ENCODE measurements at places on chromosomes 6 and 20.

- DNase-seq, result peak; percentile 34
Measured at GRCh38 chr6:159682295-159682694, 10.7 kb downstream of the SOD2 start.

- DNase-seq, result no peak
Measured at GRCh38 chr20:44716309-44717106, 1.3 kb downstream of the CCN5 start.

DNA sequence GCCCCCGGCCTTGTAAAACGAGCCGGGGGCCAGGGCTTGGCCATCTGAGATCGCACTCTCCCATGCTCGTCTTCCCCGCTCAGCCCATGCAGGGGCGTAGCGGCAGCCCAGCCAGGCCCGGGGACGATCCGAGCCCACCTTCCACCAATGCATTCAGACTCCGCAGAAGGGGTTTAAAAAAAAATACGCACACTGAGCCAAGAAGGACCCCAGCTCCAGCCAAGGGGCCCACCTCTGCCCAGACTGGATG lies 320 bp downstream of the GSTA4 start:
- DNase-seq, result no peak

DNA sequence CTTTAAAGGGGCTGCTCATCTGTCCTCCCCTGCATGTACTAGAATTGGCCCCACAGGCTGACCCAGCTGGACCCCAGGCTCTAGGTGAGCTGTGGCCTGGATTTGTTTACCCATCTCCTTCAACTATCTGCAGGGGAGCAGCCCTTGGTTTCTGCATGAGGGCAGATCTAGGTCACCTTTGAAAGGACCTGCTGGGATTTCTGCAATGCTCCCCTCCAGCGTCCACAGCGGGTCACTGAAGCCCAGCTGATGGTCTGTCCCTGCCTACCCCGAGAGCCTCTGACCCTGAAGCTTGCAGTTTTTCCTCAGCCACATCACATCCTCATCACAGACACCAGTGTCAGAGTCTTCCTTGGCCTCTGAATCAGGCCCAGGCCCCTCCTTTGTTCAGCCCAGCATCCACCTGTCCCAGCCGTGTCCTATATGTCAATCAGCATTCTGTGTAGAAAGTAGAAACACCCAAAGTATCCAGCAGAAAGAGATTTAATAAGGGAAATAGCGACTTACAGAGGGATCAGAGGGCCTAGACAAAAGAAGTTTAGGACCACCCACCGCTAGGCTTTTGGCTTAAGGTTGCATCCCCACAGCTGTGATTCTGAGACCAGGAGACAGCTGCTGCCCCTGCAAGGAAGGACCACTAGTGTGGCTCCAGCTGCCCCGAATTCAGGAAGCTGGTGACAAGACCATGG lies 243.1 kb downstream of the LRFN2 start:
- DNase-seq, result no peak

DNA sequence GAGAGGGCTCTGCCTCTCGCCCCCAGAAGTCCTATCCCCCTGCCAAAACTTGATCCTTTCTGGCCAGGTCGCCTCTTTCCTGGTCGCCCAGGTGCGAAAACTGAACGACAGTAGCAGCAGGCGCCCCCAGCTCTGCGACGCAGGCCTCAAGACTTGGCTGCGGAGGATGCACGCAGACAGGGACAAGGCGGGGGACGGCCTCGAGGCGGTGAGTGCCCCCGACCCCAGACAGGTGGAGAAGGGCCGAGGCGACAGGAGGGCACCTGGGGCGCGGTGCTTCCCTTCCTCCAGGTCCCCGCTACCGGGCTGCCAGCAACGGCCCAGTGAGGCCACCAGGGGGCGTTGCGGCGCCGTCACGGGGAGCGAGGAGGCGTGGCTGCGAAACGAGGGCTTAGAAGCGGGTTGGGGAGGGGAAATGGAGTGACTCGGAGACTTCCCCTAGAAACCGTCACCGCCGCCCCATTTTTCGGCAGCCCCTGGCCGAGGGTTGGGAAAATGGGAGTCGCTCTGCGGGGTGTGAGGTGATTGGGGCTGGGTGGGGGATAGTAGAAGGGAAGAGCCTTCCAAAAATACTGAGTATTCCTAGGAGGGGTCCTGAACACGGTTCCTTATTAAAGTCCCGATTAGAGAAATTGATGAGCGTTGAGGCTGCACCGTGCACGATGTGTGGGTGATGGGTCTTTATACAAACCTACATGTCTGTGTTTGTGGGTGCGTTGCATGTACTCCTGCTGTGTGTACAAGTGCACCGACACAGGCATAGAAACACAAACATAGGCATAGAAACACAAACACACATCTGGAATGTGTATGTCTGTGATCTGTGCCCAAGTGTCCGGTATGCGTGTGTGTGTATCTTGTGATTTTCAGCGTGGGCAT lies 44.6 kb downstream of the ARHGAP40 start:
- DNase-seq, result peak; percentile 43

- no peak for DNase-seq
Measured at GRCh38 chr6:20148433-20148832, 63.8 kb downstream of the MBOAT1 start.

DNA sequence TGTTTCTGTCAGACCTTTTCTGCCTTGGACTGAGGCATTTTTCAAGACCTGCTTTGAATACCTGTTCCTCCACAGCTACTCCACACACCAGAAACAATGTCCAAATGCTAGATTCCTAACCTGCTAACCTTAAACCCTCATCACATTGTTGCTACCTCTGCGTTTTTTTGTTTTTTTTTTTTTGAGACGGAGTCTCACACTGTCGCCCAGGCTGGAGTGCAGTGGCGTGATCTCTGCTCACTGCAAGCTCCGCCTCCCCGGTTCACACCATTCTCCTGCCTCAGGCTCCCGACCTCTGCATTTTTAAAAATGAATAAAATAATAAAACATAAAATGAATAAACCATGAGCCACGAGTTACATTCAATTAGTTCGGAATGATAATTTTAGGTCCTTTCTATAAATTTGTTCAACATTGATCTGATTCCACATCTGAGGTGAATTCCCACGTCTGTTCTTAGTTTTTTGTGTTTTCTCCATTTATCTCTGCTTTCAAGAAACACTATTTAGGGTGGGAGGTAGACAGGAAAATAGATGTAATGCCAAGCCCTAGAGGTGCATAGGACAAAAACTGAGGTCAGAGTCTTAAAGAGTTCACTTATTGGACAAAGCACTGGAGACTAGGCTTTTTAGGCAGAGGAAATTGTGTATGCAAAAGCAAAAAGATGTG lies 1.3 kb downstream of the C6orf89 start:
- no peak for DNase-seq

DNA sequence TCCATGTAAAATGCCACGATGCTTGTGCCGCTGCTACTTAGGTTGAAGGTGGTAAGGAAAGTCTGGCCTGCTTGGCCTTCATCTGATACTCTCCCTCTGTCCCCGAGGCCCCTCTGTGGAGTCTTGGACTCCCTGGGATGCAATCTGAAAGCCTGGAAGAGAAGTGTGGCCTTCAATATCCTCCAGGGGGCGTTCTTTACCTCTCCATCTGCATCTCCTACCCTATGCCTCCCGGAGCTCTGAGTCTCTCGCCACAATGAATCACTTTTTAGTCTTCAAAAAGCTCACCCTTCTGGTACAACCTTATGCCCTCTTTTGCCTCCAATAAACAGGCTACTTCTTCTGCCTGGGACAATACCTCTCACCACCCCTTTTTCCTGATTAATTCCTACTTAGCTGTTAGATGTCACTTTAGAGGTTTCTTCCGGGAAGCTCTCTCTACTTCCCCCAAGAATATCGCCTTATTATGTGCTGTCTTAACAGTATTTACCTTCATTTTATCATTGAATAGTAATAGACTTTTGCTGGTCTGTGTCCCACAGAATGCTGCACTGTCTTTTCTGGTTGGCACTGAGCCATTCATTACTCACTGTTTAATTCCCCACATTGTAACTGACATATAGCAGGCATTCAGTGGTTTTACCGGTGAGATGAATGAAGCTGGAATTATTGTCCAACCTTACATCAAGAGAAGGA lies 13.9 kb upstream of the ATG5 start:
- DNase-seq, result peak; percentile 76

DNA sequence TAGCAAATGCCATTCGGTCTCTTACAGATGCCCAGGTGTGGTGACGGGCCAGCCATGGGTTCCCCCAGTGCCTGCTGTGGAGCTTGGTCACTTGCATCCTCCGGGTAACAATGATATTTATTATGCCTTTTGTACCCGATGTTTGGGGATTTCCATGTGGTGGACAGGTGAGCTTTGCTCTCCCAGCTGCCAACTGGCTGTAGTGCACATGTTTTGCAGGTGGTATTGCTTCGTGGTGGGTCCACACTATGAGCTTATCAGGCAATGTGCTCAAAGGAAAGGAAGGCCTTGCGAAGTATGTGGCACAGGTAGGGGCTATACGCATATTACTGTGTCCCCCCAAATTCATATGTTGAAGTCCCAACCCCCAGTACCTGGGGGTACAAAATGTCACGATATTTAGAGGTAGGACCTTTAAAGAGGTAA lies 4.2 kb upstream of the CTCFL start:
- DNase-seq, result no peak

GRCh38 chr6:138203315-138203714 lies 15.0 kb downstream of the PBOV1 start:
- no peak for DNase-seq

GRCh38 chr6:33075568-33076405 lies at the start of gene HLA-DPB1:
Gene HLA-DPB1, plus strand, starts transcription at chr6:33075990. Its CDS starts 52 bp downstream, at chr6:33076042.
- DNase-seq, result peak; percentile 62

GRCh38 chr6:3328145-3328544 lies 69.4 kb downstream of the PSMG4 start:
- no peak for DNase-seq

GRCh38 chr6:37987018-37987417 lies 167.5 kb downstream of the ZFAND3 start:
- peak; percentile 36 for DNase-seq

GRCh38 chr6:138907167-138907566 lies 80.9 kb downstream of the REPS1 start:
- DNase-seq, result no peak

GRCh38 chr6:5112066-5112799 lies 27.1 kb downstream of the PPP1R3G start:
- DNase-seq, result peak; percentile 63

DNA sequence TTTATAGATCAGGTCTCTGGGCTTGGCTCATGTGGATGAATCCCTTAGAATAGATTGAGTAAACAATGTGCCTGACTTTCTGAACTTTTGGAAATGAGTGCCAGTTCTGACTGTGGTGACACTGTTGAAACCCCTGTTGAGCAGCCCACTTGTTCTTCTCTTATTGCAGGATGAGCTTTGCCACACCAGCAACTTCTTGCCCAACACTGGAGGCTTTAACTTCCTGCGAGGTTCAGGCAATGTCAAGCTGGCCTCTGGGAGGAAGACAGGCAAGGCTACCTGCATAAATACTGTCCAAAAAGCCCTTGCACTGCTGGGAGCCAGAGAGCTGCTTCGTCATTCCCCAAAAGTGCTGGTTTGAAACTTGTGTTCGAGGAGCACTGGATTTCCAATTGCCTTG lies 32.8 kb upstream of the SMIM8 start:
- DNase-seq, result no peak

- no peak for DNase-seq
Measured at GRCh38 chr20:14888134-14888533, 550.7 kb upstream of the FLRT3 start.

DNA sequence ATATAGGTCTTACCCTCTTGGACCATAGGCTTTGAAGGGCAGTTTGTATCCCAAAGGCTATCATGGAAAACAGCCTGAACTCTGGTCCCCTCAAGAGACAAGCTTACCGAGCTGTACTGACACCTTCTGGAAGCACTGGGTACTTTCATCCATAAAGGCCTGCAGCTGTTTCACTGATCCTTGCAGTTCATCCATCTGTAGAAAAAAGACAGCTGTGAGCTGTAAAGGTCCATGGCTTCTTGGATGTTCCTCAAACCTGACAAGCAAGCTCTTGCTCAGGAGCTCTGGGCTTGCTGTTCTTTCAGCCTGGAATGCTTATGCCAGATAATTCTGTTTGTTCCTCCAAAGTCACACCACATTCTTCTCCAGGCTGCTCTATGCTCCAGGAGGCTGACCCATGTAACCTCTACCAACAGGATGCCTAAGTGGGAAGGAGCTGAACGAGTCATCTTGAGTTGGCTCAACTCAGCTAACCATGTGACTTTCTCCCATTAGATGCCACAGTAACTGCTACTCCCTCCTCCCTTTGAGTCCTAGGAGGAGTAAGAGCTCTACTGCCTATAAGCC lies 8.8 kb upstream of the NDRG3 start:
- peak; percentile 77 for DNase-seq

DNA sequence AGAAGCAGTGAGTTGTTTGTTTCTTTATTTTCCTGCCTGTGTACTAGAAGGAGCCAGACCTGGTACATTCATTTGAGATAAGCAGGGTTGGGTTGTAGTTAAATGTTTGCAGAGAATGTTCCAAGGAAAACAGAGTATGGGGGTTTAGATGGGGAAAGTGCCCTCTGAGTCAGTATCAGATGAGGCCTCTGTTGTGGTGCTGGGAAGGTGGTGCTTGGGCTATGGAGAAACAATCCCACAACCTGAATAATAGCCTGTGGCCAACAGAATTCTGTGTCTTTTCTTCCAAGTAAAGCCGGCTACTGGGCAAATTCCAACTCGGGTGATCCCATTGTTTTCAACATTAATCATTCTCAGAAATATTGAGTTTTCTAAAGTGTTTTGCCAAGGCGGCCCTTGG lies 109.3 kb downstream of the RNF144B start:
- DNase-seq, result no peak

- DNase-seq, result no peak
Measured at GRCh38 chr6:162478192-162478671, 249.3 kb downstream of the PRKN start.

DNA sequence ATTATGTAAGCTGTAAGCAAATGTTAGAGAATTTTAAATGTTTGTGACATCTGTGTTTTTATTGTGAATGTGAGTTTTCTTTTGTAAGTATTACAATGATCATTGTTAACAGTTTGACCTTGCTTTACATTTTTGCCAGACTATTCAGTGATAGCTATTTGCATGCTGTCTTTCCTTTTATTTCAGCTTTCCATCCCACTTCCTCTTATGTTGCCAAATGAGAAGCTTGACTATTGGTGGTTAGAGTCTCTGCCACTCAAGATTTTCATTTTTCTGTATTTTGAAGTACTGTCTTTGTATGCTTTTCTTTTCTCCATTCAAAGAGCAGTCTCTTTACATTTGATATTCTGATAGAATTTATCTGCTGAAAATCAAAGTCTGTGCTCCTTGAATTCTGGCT lies 104.1 kb downstream of the PRIM2 start:
- peak; percentile 11 for DNase-seq

DNA sequence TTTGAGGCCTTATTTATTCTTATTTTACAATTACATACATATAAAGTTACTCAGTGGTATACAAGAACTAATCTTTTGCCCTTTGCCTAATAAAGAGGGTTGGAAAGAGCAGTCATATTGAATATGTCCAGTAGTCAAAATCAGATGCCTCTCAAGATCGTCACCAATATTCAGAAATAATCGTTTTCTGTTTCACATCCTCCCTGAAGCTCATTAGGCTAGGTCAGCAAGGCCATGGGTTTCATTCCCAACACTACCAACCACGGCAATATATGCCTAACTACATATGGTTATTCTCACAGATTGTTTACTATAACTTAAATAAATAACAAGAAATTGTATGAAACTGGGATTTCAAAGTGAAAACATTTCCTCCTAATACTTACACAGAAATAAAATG lies 167.2 kb upstream of the MANEA start:
- no peak for DNase-seq

Data from HFFc6 (cell line).